Activated CD8-positive, alpha-beta memory T cell treated with anti-CD3 and anti-CD28 coated beads, Interleukin-2, amount 10 ng/mL, durations not matched to agents 7 days and 5 days (primary cell): ENCODE measurements at places on chromosomes 1 and 21. TPM values are rescaled to one million over a fixed set of nuclear protein-coding genes. Genes with fewer than 3 reads are reported as not detected.

GUCA2A gene
- not detected for total RNA-seq

NR0B2 gene
- total RNA-seq: not detected

GNAT2 gene
- total RNA-seq: not detected

RNF223 gene
- total RNA-seq: not detected

NIBAN1 gene
- total RNA-seq: 55.5 TPM

IL20 gene
- not detected for total RNA-seq

TMPRSS15 gene
- total RNA-seq: not detected

- no peaks in the 10 kb centered on the region for H3K36me3 ChIP-seq
- no peaks in the 10 kb centered on the region for H3K4me1 ChIP-seq
- H3K4me3 ChIP-seq: no peak overlapping the region
- DNase-seq: no peak
- peaks cover 23% of the 10 kb centered on the region for H3K27me3 ChIP-seq
These were observed 77.6 kb downstream of the SPATA46 start for GRCh38 chr1:162299018-162299417.

DNA sequence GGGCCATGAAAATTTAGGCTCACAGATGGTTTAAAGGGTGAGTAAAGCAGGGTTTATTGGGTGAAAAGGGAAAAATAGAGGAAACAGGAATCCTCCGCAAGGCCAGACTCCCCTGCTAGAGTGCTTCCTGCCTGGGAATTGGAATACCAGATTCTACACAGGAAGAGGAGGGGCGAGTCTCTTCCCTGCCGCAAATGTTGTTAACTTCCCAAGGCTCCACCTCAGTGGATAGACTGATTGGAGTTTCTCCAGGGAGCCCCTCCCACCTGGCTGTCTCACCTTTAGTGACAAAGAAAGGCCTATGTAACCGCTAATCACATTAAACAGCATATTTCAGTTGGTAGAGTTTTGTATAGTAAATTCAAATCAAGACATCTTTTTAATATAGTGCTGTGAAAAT lies 1450.1 kb downstream of the KCNT2 start:
- no peaks in the 10 kb centered on the region for H3K4me1 ChIP-seq
- no peaks in the 10 kb centered on the region for H3K36me3 ChIP-seq
- H3K27ac ChIP-seq: no peak overlapping the region
- DNase-seq: no peak
- H3K4me3 ChIP-seq: no peak overlapping the region

DNA sequence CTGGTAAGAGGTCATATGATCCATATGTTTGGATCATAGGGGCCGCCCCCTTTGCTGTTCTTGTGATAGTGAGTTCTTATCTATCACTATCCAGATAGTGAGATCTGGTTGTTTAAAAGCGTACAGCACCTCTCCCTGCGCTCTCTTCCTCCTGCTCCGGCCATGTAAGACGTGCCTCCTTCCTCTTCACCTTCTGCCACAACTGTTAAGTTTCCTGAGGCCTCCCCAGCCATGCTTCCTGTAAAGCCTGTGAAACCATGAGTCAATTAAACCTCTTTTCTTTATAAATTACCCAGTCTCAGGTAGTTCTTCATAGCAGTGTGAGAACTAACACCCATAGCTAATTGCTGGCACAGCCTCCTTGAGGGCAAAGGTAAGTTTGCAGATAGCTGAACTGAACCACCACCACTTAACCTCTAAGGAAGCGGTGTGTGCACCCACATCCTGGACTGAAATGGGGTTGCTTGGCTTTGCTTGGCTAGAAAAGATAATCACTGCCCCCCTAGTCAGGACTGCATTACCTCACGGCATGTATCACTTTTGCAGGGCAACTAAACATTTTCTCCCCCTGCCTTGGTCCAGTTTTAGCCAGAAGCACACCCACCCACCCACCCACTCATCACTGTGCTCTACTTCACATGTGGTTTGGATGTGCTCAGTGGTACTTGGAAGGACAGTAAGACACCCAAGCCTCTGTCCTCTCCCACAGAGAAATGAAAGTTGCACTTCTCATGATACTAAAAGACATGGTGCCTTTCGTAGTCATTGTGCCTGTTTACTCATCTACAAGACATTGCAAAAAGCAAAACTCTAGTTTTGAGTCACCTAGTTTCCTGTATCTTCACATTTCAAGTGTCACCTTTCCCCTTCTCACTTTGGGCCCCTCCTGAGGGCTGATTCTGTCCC lies 23.1 kb upstream of the PTAFR start:
- peaks cover 56% of the 10 kb centered on the region for H3K4me1 ChIP-seq
- H3K27me3 ChIP-seq: no peaks in the 10 kb centered on the region
- H3K27ac ChIP-seq: peak overlapping the region; percentile 97
- DNase-seq: peak; percentile 97
- peak overlapping the region; percentile 55 for H3K4me3 ChIP-seq
- peaks cover 69% of the 10 kb centered on the region for H3K36me3 ChIP-seq
